Activated T-cell treated with anti-CD3 and anti-CD28 coated beads, Interleukin-2, amount 50 U/mL, for 1 hour (primary cell): ENCODE measurements at places on chromosomes 12 and 14.

- no peak for DNase-seq
These were observed 16.7 kb downstream of the PLEK2 start for GRCh38 chr14:67395086-67395875.

- DNase-seq: no peak
These were observed 6.6 kb downstream of the RAP1B start for GRCh38 chr12:68617160-68617926.

DNA sequence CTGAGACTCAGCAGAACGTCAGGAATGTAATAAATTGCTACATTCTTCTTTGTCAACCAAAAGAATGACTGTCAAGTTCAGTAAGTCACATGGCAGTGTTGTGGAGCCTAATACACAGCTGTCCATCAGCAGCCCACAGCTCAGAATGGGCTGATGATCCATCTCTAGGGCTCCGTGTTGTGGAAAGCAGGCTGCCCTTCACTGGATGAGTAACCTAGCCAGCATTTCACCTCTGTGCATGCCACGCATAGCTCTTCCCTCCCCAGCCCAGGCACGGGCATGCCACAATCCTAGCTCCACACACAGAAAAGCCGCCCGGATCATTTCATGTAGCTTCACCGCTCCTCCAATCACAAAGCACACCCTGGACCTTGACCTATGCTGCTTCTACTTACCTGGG is 878.0 kb upstream of the TMEM132C start:
- DNase-seq: no peak

DNA sequence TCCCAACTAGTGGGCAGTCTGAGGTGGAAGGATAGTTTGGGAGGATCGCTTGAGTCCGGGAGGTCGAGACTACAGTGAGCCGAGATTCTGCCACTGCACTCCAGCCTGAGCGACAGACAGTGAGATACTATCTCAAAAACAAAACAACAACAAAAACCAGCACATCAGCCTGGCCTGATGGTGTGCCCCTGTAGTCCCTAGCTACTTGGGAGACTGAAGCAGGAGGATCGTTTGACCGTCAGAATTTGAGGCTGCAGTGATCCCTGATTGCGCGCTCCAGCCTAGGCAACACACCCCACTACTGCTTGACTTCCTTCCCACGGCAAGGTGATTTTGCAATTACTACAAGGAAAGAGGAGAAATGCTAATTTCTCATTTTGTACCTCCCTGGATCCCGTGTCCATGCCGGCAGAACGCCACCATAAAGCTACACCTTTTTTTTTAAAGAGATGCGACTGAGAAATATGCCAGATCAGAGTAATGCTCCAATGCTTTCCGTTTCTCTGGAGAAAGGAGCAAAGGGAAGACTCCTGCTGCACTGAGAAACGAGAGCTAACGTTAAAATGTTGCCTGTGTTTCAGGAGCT is 672 bp upstream of the SCFD1 start:
- no peak for DNase-seq

DNA sequence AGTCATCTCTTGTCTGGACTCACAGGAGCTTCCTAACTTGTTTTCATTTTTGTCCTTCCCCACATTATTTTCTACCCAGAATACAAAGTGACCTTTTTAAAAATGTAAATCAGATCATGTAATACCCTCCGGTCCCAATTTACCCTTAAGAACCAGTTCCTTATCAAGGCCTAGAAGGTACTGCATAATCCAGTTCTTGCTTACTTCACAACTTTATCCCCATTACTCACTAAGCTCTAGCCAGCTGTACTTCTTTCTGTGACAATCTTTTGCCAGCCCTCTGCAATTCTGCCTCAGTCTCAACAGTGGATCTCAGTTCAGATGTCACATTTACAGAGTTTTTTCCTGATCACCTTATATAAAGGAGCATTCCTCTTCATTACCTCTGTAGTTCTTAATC is 11.6 kb downstream of the RAP1B start:
- no peak for DNase-seq

DNA sequence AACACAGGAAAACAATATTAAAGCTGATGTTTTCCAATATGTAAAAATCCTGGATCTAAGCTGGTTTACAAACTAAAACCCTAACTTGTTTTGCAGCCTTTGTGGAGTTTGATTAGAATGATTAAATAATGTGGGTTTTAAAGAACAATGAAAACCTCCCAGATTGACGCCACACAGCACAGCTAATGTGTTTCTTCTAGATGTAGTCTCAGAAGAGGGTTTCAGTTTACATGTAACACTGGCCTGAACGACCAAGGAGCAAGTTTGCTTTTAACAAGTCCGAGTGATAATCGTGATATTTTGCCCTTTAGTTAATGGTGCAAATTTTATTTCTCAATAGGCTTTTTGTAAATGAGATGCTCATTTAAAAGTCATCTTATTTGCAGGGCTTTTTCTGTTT is 11.0 kb downstream of the HMGA2 start:
- no peak for DNase-seq
